Osteocyte (in vitro differentiated cells): ENCODE measurements at places on chromosomes 2 and 18. TPM values are rescaled to one million over a fixed set of nuclear protein-coding genes. Genes with fewer than 3 reads are reported as not detected.

Gene CYP26B1
- 0.89 and 1.3 TPM in 2 replicates for total RNA-seq

Gene B3GNT7
- 1.1 and 1.5 TPM in 2 replicates for total RNA-seq

Gene INO80C
- 27.1 and 30.2 TPM in 2 replicates for total RNA-seq

Gene SERPINB4
- not detected in 2 replicates for total RNA-seq

Gene SCYGR5
- not detected in 2 replicates for total RNA-seq
